ENCODE measurements at places on chromosomes 2 and 18.

GRCh38 chr18:48050176-48050575 is 119.7 kb upstream of the SMAD2 start:
- DNase-seq, result no peak

- DNase-seq, result no peak
These were observed 437.2 kb upstream of the TNP1 start for GRCh38 chr2:217297096-217297495.

- DNase-seq, result no peak
These were observed 403.4 kb upstream of the CDH7 start for GRCh38 chr18:65347446-65347845.

DNA sequence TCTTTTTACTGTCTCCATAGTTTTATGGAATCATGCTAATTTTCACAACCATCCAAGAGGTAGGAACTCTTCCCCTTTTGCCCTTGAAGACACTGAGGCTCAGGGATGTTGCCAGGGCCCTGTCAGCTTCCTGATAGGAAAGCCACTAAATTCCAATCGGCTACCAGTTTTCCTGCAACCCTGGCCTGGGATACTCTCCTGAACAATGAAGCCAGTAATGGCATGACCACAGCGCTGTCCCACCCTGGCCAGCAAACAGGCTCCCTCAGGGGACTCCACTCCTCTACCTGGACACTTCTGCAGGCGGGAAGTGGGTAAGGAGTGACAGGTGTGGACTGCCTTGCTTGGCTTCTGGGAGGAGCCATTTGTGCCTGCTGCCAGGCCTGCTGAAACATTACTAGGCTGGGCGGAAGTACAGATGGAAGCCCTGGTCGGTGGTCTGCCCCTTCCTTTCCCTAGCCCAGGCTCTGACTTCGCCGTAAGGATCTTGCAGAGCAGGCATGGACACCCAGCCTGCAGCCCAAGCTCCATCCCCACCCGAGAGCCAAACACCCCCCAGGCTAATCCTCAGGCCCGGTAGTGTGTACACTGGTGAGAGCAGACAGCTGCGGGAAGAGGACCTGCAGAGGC is 78.8 kb upstream of the SMAD2 start:
- no peak for DNase-seq

DNA sequence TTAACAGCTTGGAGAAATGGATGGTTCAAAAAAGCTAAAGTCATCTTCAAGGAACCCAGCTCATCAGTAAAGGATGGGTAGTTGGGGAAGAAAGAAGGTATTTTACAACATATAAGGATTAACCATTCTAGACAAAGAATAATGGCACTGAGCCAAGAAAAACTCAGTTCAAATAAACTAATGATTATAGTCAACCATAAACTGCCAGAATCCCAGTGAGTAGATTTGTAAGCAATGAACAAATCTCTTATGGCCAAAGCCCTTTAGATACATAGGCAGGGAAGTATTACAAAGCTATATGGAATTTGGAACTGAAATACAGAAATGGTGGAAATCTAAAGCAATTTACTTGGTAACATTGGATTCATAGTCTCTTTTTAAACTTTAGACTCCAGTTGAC is 92.4 kb upstream of the ZFP36L2 start:
- no peak for DNase-seq

GRCh38 chr2:188349019-188349418 is 57.3 kb downstream of the GULP1 start:
- DNase-seq, result no peak

DNA sequence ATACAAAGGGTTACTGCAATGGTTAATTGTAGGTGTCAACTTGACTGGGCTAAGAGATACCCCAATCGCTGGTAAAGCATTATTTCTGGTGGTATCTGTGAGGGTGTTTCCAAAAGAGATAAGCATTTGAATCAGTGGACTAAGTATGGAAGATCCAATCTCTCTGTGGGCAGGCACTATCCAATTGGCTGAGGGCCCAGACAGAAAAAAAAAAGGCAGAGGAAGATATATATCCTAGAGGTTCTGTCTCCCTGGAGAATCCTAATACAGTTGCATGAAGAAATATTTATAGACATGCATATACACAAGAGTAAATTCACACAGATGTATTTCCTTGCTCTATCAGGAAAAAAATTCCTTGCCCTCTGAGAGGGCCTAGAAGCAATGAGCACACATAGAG is 43.9 kb downstream of the TBC1D8 start:
- no peak for DNase-seq

DNA sequence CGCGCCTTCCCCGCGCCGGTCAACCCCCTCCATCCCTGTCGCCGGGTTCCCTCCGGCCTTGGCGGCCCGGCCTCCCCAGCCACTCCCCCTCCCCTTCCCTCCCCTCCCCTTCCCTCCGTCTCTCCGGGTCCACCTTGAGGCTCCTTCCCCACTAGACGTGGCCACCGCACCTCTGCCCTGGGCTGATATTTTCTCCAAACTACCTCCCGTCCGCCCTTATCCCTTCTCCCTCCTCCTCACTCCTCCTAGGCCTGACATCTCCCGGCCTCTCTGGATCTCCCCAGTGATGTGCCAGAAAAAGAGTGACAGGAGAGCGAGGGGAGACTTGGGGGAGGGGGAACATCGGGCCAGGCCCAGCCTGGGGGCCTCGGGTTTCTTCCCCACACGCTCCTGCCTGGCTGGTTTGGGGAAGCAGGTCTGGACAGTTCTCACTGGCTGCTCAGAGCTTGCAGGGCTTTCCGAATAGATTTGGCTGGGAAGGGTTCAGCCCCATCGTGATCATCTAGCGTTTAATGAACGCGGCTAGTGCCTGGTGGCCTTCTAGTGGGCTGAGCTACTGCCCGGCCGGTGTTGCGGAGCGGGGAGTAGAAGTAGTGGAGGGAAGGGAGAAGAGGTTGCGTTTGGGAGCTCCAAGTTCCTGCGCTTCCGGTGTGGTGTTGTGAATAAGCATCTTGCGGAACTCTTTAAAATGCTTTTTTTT is 641 bp downstream of the MAPRE3 start:
- DNase-seq, result no peak

DNA sequence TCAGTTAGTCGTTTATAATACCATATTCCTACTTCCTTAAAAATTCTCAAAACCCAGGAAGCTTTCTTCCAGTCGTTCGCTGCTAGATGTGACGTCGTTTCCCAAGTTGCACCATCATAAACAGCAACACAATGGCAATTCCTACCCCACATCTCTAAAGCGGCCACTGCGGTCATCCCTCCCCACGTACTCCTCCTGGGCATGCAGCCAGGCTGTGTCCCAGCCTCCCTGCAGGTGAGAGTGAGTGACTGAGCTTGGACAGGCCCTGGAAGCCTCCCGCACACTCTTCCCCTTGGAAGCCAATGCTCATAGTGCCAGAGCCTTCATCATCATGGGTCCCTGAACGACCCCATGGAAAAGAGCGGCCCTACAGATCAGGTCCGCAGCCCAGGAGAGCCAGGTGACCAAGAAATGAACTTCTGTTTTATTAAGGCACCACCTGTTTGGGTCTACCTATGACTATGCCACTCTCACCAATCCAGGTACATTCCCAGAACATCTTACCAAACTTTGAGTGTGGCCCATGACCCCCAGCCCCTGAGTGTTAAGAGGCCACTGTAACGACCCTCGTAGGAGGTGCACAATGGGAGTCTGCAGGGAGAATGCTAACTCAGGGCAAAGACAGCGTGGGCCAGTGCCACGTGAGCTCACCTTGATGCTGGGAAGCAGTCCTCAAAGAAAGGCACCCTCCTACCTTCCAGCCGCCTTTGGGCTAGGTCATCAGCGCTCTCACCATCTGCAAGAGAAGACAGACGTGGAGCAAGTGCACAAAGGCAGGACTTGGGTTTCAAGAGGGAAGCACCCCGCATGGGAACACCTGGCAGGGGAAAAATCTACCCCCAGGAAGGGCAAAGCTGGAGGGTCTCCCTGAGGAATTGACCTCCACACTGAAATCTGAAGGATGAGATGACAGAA is 74.7 kb upstream of the RAB6C start:
- DNase-seq, result no peak

- DNase-seq, result no peak
These were observed 6.2 kb upstream of the ANXA4 start for GRCh38 chr2:69735686-69736085.

DNA sequence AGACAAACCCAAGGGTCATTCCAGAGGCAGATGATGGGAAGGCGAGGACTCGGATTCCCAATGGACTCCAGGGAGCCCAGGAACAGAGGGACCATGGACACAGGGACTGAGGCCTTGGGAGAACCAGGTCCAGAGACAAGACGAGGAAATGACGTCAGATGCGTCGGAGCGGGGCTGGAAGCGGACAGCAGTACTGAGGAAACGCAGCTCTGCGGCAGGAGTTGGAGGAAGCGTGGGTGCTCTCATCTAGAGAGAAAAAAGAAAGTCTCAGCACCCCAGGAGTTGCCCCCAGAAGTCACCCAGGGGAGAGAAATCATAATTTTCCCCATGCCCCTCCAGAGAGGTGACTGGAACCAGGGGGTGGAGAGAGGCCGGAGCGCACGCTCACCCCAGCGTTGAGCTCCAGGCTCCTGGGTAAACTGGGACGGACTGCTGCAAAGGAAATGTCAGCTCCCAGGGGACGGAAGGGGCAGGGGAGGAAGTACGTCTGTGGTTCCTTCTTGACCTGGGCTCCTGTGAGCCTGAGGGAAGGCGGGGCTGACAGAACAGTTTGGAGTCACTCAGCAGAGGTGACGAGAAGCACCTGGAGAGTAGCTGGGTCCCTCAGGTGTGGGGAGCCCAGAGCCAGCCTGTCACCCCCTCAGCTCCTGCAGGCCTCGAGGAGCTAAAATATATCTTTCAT is 44.7 kb downstream of the CMPK2 start:
- no peak for DNase-seq

DNA sequence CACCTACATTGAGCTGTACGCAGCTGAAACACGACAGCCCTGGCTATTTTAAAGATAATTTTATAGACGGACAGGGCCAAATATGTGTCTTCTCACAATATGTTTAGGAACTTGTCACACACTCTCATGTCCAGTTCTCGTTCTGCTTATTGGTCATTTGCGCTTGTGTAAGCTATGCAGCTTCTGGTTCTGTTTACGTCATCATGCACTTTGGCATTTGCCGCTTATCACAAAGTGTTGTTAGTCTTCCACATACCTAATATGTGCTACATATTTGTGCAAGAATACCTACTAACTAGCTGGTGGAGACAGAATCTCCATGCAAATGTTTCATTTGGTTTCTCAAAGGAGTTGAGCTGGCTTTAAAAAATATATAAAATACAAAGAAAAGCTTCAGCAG is 7.5 kb upstream of the ZNF516 start:
- no peak for DNase-seq

- DNase-seq, result peak; percentile 26
These were observed 7.1 kb upstream of the KLF11 start for GRCh38 chr2:10036095-10036884.

DNA sequence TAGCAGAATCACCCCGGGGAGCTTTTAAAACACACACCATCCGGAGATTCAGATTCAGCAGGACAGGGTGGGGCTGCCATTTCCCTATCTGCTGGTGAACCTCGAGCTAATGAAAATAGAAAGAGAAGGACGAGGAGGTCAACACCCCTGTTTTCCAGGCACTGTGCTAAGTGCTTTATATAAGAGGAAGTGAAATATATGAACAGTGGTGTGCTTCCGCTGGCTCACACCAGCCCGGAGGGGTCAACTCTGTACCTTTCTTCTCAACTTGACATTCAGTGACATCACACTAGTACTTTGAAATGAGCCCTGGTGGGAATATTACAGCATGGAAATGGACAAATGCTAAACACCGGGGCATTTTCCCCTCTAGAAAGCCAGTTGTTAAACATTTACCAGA is 108.3 kb upstream of the LTBP1 start:
- DNase-seq, result no peak

GRCh38 chr2:170694316-170694715 is 20.8 kb upstream of the SP5 start:
- no peak for DNase-seq

- no peak for DNase-seq
These were observed 49.8 kb downstream of the PMS1 start for GRCh38 chr2:189834059-189834458.

DNA sequence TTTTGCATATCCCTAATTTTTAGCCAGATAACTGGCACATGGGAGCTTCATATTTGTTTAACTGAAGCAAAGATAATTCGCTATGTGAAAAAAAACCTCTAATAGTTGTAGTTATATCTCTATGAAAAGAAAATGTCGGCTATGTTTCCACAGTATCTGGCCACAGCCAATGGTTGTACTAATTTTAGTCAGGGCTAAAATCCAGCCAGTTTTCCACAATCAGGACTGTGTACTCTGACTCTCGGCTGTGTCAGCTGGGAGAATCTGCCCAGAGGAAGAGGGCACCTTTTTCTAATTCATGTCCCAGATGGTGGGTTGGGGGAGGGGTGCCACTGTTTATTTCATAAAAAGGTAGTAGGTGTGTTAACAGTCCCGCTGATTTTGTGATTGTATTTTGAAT is 38.8 kb downstream of the STRADB start:
- DNase-seq, result no peak

DNA sequence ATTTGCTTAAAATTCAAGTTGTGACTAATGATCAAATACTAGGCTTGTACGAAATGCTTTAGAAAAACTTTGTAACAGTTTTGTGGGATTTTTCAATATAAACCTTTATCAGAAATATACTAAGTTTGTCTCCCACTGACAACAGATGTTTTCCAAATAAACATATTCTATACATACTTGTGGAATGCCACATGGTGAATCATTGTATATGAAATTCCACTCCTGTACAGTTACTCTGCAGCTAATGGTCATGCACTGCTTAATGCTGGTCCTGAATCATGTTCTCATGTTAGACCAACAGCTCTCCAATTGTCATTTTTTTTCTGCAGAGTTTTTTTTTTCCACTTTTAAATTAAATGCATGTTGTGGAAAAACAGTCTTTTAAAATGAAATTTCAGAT is 90.1 kb downstream of the DPP4 start:
- no peak for DNase-seq

- DNase-seq, result no peak
These were observed 412.1 kb downstream of the TSN start for GRCh38 chr2:122167515-122167914.

GRCh38 chr2:100272841-100273329 is 49.4 kb downstream of the LONRF2 start:
- no peak for DNase-seq

- no peak for DNase-seq
These were observed 261.5 kb upstream of the TANK start for GRCh38 chr2:160898581-160899307.

GRCh38 chr2:96775160-96775559 is 14.5 kb downstream of the CNNM4 start:
- no peak for DNase-seq

DNA sequence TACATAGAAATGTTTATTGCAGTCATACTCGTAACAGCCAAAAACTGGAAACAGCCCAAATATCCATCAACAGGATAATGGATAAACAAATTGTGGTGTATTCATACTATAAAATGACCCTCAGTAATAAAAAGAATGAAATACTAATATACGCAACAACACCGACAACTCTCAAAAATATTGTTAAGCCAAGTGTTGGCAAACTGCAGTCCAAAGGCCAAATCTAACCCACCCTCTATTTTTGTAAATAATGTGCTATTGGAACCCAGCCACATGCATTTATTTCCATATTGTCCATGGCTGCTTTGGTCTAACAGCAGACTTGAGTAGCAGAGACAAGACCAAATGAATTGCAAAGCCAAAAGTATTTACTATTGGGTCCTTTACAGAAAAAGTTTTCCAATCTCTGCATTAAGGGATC is 151.0 kb downstream of the MREG start:
- DNase-seq, result no peak

Data from stimulated activated CD8-positive, alpha-beta memory T cell treated with anti-CD3 and anti-CD28 coated beads, Interleukin-4, amount 100 ng/mL, for 1 hour (primary cell).